Activated CD4-positive, alpha-beta T cell treated with anti-CD3 and anti-CD28 coated beads, Interleukin-2, amount 50 U/mL, for 16 hours (primary cell): ENCODE measurements at places on chromosomes 2 and 18.

DNA sequence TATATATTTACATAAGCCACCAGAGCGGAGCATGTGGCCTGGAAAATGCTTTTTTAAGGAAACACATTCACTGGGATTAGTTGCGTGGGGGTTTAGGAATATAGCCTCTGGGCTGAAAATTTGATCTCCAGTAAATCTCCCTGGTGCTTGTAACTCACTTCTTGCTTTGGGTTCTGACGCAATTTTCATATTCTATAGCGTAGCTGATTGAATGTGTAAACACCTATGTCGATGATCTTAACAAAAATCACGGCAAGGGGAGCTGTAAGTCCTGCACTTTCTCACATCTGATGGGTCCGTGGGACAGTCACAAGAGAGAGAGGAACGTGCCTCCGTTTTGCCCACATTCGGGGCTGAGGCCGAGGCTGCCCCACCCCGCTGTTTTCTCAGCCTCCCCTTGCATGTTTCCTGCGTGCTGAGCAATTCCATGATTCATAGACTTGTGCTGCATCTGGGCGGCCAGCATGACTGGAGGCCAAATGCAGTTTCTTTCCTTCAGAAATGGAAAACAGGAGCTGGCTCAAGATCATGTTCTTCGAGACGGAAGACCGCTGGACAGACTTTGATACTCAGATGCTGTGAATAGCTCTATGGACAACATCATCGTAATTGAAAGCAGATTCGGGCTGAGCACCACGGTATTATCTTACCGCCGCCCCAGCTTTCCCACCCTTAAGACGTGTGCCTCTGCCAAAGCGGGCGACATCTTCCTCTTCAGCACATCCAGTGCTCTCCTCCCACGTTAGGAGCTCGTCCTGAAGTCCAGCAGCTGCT is 109.2 kb downstream of the TMEM18 start:
- DNase-seq: no peak

- no peak for DNase-seq
These were observed 567 bp downstream of the PCYOX1 start for GRCh38 chr2:70258532-70258875.

GRCh38 chr18:48428475-48429177 is 19.4 kb upstream of the ZBTB7C start:
- no peak for DNase-seq

DNA sequence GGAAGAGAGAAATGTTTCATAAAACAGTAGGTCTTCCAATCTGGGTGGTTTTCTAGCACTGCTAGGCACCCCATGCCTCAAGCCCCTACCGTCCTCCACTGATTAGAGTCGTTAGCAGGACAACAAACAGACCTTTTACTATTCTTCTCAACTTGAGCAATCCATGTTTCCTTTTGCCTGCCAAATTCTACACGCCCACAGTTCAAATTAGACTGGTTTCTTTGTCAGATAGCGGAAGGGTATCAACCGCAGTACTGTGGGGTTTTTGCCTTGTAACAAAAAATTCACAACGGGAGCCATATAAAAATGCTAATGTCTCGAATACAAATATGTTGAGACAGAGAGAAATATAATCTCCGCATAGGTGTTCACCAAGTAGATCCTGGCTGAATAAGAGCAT is 59.9 kb downstream of the VIT start:
- DNase-seq: no peak

- DNase-seq: no peak
These were observed 9.9 kb downstream of the MAB21L4 start for GRCh38 chr2:240886023-240886565.
